ENCODE measurements at places on chromosomes 3 and 15.

GRCh38 chr3:72580900-72581299 is 267.3 kb downstream of the SHQ1 start:
- no peak for DNase-seq

DNA sequence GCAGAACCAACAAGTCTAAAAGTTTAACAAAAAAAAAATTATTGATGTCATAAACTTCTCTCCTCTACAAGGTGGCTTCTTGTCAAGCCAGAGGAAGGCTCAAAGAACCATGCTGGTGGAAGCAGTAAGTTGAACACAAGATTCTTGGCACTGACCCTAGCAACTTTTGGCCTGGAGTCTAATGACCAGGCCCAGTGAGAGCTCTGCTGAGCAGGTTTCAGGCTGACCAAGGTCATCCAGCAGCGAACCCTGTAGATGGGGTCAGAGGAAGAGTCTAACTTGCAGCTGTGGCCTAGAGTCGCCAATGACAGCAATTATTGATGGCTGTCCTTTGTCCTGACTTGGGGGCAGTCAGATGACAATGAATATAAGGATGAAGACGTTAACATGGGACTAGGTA is 43.1 kb upstream of the PDZRN3 start:
- DNase-seq: no peak

DNA sequence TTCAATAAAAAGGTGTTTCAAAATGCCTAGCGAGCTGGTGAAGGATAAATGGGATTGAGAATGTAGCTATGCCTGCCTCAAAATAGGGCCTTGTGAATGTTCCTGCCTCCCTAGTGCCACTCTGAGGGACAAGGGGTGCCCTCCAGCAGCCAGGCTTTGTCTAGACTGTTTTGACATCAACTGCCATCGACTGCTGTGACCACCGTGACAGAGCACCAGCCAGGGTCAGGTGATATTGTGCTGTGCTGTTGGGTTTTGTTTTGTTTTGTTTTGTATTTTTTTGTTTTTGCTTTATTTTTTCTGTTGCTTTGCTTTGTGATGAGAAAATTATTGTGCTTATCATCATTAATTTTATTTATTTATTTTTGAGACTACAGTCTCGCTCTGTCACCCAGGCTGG is 144.8 kb downstream of the SMAD6 start:
- no peak for DNase-seq

DNA sequence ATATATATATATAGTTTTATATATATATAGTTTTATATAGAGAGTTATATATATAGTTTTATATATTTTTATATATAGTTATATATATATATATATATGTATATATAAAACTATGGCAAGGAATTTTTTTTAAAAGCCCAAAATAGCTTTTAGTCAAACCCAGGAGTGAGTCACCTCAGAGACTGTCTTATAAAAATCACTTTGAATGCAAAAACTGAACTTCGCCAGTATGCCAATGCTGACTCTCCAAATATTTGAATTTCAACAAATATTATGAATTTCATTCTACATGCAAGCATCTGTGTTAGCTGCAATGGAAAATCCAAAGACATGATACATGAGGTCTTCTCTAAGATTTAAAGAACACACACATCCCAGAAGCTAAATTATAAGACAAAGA is 132.8 kb upstream of the NR2F2 start:
- no peak for DNase-seq

DNA sequence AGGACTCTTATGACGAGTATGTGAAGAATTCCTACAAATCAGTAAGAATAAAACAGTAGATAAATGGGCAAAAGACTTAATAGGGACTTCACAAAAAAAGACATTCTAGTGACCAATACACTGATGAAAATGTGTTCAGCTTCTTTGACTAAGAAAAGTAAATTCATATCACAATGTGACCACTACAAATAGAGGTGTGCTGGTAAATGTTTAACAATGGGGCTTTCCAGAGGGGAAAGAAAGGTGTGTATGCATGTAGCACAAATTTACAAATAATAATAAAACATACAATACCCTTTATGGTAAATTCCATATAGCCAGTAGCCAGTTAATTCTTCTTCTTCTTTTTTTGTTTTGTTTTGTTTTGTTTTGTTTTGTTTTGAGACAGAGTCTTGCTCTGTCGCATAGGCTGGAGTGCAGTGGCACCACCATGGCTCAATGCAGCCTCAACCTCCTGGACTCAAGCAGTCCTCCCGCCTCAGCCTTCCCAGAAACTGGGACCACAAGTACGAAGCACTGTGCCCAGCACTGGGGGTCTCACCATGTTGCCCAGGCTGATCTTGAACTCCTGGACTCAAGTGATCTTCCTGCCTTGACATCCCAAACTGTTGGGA is 17.5 kb upstream of the NMD3 start:
- DNase-seq: no peak

DNA sequence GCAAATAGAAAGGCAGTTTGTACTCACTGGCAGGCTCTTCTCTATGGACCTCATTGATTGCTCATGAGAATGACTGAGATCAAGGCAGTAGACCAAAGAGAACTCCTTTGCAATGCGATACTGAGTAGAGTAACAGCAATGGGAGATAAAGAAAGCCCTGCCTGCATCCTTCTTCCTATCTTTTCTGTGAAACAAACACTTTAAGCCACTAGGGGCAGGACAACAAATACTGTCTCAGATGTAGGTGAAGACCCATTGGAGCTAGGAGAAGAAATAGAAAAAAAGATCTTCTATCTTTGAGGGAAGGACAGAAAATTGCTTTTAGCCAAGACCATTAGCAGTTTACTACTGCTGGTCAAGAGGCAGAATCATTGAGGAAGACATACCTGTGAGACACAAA is 117.6 kb upstream of the IGSF10 start:
- no peak for DNase-seq
